ENCODE measurements at places on chromosomes 6 and 20.

DNA sequence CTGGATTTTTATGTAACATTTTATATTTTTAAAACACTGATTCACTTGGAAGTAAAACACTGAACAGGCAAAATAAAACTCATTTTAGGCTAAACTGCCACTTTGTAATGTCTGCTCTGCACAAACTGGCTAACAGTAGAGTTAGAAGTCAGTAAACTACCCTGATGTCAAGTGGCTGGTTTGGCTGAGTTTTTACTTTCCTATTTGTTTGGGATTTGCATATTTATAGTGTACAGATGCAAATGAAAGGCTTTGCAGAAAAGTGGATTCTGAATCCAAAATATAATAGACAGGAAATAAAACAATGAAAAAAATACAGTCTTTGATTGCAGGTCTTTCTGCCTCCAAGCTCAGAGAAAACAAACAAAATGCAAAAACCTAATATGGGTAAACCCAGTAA lies 213.1 kb downstream of the CDH26 start:
- no peak for DNase-seq

DNA sequence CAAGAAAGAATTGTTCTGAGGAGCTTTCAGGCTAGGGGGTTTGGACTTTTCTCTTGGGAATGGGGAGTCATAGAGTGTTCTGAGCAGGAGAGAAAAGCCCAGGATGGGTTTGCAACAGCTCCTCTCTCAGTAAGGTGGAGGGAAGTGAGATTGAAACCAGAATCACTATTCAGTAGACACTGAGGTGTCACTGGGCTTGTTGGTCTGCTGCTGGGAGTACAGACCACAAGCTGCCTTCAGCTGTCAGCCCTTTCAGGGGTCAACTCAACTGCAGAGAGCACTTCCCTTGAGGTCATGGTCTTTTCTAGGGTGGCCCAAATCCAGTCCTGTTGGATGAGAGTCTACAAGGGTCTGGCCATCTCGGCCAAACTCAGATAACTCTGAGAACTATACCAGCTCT lies 12.9 kb upstream of the FOXA2 start:
- no peak for DNase-seq

- DNase-seq = no peak
Observed at GRCh38 chr6:159919011-159919511, 28.3 kb downstream of the MAS1 start.

DNA sequence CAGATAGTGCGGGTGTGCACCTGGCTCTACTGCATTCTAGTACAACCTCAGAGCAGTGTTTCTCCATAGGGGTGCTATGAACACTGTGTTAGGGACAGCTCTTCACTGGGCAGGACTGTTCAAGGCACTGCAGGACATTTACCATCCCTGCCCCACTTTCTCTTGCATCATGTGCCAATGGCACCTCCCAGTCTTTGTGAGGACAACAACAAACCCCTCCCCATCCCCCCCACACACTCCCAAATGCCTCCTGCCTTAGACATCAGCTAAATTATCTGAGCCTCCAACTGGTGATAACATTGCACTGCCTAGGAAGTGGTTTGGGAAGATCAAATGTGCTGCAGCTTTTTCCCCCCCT lies 98.9 kb downstream of the FYN start:
- no peak for DNase-seq

DNA sequence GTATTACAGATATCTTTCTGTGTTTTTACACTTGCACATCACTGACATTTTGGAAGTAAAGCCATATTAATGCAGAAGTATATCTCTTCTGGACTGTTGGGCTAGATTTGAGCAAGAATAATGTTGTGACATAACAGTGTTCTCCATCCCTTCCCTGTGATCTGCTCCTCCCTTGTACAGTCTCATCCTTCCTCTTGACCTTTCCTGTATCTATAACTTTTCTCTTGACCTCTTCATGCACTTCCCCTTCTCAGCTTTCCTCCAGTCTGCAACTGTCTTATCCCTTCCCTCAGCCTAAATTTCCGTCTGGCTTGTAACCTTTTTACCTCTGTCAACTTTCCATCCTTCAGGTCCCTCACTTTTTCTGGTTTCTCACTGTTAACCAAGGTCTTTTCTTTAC lies 29.8 kb downstream of the NCOA3 start:
- DNase-seq = no peak

GRCh38 chr6:88143421-88144157 lies 22.6 kb downstream of the CNR1 start:
- no peak for DNase-seq

- no peak for DNase-seq
Observed at GRCh38 chr20:51126337-51126736, 103.4 kb upstream of the KCNG1 start.

DNA sequence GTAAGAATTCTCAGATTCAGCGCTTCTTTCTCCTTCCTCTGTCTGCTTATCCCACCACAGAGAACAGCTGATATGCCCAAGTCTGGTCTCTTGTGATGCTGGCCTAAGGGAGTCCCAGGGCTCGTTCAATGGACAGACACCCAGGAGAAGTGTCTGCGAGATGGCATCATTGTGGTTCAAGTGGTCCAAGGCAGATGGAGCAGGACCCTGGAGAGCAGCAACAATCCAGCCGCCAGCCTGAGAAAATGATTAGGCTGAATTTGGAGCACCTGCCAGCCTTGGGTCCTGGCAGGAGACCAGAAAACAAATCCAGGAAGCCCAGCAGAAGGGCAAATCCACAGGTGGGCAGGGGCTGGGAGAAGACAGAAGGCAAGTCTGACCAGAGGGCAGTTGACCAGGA lies 145.8 kb downstream of the PTPRT start:
- DNase-seq = no peak

GRCh38 chr20:982754-983153 lies 19.4 kb downstream of the RSPO4 start:
- peak; percentile 55 for DNase-seq

- no peak for DNase-seq
Observed at GRCh38 chr6:163327921-163328320, 86.6 kb upstream of the QKI start.

GRCh38 chr6:86203044-86203443 lies 560.4 kb upstream of the SYNCRIP start:
- no peak for DNase-seq

DNA sequence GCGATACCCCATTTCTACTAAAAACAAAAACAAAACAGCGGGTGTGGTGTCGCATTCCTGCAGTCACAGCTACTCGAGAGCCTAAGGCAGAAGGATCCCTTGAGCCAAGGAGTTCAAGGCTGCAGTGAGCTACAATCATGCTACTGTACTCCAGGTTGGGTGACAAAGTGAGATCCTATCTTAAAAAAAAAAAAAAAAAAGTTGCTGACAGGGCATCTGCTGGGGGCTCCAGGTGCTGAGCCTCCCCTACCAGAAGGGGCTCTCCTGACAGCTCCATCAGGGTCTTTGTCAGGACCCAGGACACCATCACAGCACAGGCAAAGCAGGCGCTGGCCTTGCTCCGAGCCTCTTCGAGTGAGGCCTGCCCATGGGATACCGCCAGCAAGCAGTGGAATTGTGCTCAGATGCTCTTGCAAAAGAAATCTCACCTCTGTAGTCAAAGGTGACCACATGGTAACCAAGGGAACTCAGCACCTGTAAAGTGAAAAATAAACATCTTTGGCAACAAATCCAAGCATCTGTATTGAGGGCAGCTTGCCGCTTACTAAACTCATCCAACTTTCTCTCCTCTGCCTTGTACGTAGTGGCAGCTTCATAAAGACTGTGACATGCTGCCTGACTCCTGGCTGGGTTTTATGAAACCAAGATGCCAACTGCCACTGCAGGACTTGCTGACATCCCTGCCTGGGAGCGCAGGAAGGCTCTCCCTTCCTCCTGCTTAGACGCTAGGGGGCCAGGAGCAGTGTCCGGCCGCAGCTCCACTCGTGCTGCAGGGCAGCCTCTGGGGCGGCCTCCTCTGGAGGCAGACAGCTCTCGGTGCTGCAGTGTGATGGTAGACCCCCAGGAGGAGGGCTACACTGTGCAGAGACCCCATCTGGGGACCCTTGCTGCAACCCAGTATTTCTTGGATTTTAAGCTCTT lies 66.9 kb downstream of the PYGB start:
- DNase-seq = no peak

- DNase-seq = no peak
Observed at GRCh38 chr6:88048578-88048977, 937 bp downstream of the SPACA1 start.

- no peak for DNase-seq
Observed at GRCh38 chr20:57481281-57481711, 43.6 kb downstream of the CTCFL start.

DNA sequence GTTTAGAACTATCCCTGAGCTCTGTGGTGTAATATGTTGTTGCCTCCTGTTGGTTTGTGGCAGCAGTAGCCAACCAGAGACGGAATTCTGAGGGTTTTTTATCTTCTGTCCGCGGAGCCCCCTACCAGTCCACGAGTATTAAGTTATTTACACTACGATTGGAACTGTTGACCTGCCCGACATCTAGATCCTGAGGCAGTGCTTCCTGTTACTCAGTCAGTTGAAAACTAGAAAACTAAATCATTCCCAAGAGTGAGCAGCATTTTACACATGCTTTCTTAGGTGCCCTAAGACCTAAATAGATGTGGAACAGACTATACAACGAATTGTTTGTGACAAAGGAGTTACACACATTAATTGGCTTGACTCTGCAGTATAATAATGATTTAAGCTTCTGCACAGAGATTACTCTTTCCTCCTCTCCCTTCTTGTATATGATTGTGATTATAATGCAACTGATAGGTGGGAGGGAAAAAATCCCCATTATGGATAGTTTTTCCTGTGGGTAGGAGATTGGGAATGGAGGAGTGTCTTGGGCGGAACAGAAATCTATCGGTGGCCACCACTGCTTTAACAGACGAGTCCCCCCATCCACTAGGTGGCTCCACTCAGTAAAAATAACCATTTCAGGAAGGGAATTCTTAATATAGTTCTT lies 1.7 kb downstream of the LOC128125822 start:
- DNase-seq = peak; percentile 50

- no peak for DNase-seq
Observed at GRCh38 chr20:835608-836045, 2.1 kb downstream of the FAM110A start.

DNA sequence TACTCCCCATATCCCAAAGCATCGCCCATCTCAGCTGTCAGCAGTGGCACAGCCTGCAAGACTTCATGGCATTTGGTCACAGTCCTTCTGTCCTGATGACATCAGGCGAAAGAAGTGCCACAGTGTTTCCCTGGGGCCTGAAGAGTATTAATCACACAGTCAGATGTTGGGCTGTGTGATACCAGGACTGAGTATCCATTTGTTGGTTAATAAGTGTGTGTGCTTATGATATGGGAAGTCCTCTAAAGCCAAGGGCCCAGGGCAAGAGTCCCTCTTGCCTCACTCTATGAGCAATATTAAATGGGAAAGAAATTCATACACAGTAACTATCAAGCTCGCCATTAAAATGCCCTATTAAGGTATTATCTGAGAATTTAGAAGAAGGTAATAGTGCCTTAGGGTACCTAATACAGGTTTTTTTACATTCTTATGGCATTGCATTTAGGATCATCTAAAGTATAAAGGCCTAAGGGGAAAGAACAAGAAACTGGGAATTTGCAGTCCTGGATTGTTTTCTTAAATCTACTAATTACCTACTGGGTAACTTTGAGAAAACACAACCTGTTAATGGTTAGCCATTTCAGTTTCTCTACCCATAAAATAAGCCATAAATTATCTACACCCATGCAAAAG lies 204.1 kb upstream of the PREP start:
- no peak for DNase-seq

DNA sequence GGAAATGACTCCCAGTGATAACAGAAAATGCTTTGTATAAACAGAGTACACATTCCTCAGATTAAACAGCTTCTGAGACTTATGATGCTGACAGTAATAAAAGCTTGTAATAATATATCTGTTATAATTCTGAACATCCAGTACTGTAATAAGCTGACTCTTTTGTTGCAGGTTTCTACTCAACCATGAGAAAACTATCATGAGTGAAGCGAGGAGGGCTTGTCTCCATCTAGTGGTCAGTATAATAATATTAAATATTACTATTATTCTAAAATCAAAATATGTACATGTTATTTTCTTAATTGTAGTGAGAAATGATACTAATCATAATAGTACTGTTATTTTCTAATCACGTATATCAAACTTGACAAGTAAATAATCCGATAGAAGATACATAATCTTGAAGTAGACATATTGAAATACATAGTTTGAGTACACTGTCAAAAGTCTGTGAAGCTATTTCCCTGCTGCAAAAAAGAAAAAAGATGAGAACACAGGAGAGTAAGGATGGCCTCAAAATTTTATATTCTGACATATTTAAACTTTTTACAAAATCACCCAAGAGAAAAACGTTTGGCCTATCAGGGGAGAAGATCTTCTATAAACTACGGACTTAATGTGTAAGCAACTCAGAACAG lies 183.1 kb downstream of the MOXD1 start:
- no peak for DNase-seq

- DNase-seq = no peak
Observed at GRCh38 chr6:118750143-118750542, 98.8 kb upstream of the CEP85L start.

DNA sequence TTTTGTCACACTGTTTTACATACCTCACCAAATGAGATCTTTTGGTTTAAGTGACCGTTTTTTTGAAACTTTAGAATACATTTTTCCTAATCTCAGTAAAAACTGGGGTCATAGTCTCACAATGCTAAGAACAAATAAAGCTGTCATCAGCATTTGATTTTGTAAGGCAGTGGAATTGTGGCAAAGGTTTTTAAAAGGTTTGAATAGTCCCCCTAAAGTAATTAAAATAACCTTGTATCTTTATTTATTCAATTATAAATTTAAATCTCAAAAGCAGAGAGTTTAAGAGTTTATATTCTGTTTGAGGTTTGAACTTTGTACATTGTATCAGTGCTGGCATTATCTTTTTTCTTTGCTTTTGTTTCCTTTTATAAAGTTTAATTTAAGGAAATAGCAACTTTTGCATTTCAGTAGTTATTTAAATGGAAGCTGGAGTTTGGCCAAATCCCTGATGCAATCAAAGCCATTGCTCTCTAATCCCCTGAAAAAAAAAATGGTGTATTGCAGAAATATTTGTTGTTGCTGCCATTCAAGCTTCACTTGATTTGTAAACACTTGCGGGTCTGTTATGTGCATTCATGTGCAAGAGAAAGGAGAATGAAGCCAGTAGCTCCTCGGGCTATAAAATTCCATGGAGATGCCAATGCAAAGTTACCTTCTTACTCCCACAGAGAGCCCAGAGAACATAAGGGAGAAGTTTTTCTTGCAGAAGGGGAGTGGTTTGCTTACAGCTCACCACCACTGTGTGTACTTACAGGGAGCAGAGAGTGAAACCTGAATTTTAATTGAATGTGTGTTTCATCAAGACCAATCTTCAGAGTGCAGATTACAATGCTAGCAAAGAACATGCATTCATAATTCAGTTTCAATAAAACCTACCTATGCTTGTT lies 391.8 kb downstream of the ARHGAP18 start:
- DNase-seq = no peak

GRCh38 chr6:96886519-96886918 lies 11.2 kb downstream of the NDUFAF4 start:
- DNase-seq = no peak

- no peak for DNase-seq
Observed at GRCh38 chr20:5741089-5741488, 9.1 kb upstream of the SHLD1 start.

GRCh38 chr20:33320006-33320405 lies 37.0 kb downstream of the BPIFB1 start:
- no peak for DNase-seq
